ENCODE measurements at places on chromosomes 4 and X. TPM values are rescaled to one million over a fixed set of nuclear protein-coding genes. Genes with fewer than 3 reads are reported as not detected.

Gene PNMA6F
- not detected for total RNA-seq

Gene NUDT6
- total RNA-seq, result 6.7 TPM

Gene TEX13D
- not detected for total RNA-seq

Gene CT45A2
- total RNA-seq, result not detected

Gene GUCY1B1
- total RNA-seq, result 0.28 TPM

Gene TECRL
- total RNA-seq, result not detected
